ENCODE measurements at places on chromosomes 11 and 22. TPM values are rescaled to one million over a fixed set of nuclear protein-coding genes. Genes with fewer than 3 reads are reported as not detected.
A peak's percentile ranks its signal among the peaks of the same experiment; 100 is the strongest.

ACTN3 gene
- total RNA-seq: 0.12 TPM

NAALAD2 gene
- total RNA-seq: 5.3 TPM

DNA sequence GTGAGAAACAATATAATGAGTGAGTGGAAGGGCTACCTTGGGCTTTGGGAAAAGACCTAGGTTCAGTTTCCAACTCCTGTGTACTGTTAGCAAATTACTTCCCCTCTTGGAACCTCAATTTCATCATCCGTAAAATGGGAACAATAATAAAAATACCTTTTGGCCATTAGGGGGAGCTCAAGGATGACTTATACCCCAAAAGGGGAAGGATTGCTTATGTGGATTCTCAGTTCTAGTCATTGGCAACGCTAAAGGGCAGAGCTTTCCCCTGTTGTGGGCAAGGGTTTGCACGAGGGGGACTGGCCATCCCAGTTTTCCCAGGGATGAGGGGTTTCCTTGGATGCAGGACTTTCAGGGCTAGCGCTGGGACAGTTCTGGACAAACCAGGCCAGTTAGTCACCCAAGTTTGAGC lies 3.1 kb upstream of the COMMD9 start:
- no peaks in the 10 kb centered on the region for H3K36me3 ChIP-seq
- no peak for DNase-seq
- H3K27ac ChIP-seq: no peak overlapping the region
- H3K4me1 ChIP-seq: peaks cover 3% of the 10 kb centered on the region
- no peaks in the 10 kb centered on the region for H3K27me3 ChIP-seq

DNA sequence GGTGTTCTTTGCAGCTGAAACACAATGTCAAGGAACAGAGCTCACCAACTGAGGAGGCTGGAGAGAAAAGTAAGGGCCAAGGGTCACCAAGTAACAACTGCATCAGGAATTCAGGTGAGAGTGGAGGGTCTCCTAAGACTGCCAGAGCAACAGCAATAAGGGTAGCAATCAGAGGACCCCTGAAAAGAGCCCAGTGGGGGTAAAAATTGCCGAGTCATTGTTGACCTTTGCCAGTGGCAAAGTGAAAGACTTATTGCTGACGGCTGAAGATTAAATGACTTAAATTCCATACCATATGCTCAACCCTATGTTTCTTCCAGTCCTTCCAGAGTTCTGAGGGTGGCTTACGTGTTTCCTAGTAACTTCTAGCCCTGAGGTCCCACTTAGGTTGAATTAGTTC lies 51.9 kb upstream of the ARHGAP42 start:
- H3K27me3 ChIP-seq: no peaks in the 10 kb centered on the region
- no peak overlapping the region for H3K27ac ChIP-seq
- no peak overlapping the region for H3K4me3 ChIP-seq

DNA sequence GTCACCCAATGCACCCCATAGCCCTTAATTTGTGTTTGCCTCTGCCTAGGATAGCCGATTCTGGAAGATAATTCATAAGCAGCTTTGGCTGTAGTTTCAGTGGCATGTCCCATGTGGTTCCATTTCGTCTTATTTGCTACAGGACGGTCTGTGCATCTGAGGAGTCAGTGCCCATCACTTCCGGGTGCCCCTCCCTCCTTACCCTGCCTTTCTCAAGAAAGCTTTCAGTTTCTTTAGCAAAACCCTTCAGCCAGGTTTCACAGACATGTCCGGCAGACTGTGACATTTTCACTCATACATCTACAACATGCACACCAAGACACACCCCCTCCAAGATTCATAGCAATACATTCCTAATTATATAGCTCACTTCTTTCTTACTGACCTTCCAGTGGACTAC lies 14.3 kb downstream of the TP53AIP1 start:
- DNase-seq: no peak
- no peaks in the 10 kb centered on the region for H3K27me3 ChIP-seq
- no peak overlapping the region for H3K4me3 ChIP-seq
- H3K36me3 ChIP-seq: no peaks in the 10 kb centered on the region

DNA sequence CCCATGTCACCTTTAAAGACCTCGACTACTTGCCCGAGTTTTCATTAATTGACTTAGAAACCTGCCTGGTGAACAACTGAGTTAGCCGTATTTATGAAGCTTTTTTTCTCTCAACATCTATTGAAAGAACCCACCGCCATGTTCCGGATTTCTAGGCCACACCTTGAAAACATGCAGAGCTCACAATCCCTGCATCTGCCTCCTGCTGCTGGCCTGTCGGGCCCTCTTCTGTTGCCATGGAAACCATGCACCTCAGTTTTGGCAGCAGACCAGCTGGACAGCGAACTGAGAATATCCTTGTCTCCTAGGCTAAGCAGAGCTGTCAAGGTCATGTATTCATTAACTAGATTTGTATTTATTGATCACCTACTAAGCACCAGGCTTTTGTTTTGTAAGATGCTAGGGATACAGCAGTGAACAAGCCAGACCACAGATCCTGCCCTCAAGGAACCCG lies 4.3 kb upstream of the PATZ1 start:
- H3K36me3 ChIP-seq: no peaks in the 10 kb centered on the region
- H3K27me3 ChIP-seq: no peaks in the 10 kb centered on the region
- H3K4me3 ChIP-seq: no peak overlapping the region
- DNase-seq: no peak
- no peaks in the 10 kb centered on the region for H3K4me1 ChIP-seq
- H3K27ac ChIP-seq: no peak overlapping the region

DNA sequence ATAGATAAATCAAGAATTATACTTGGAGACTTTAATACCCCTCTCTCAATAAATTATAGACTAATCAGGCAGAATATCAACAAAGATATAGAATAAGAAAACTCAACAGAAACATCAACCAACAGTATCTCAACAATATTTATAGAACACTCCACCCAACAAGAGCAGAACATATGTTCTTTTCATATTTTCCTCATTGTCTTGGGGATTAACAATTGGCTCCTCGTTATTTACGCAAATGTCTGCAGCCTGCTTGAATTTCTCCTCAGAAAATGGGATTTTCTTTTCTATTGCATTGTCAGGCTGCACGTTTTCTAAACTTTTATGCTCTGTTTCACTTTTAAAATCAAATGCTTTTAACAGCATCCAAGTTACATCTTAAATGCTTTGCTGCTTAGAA lies 37.0 kb upstream of the FBLN1 start:
- H3K4me1 ChIP-seq: peaks cover 2% of the 10 kb centered on the region
- H3K27me3 ChIP-seq: no peaks in the 10 kb centered on the region
- no peak overlapping the region for H3K4me3 ChIP-seq
- no peaks in the 10 kb centered on the region for H3K36me3 ChIP-seq

DNA sequence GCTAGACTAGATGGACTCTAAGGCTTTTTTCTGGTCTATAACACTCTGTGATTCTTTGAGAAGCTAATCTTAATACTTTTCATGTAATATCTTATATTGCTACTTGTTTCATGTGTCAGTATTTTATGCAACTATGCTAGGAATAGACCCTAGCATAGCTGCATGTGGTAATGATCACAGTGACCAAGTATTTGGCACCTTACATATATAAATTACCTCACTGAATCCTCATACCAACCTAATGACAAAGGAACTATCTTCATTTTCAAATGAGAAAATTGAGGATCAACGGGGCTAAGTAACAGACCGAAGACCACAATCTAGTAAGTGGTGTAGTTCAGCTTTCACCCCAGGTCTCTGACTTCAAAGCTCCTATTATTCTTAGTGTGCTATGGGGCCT lies 327.3 kb upstream of the PITPNB start:
- H3K4me1 ChIP-seq: peaks cover 8% of the 10 kb centered on the region
- H3K27me3 ChIP-seq: no peaks in the 10 kb centered on the region
- H3K4me3 ChIP-seq: no peak overlapping the region
- no peak overlapping the region for H3K27ac ChIP-seq
- H3K36me3 ChIP-seq: no peaks in the 10 kb centered on the region

GRCh38 chr22:22576244-22576988 lies 17.4 kb upstream of the PRAME start:
- no peaks in the 10 kb centered on the region for H3K4me1 ChIP-seq
- no peaks in the 10 kb centered on the region for H3K36me3 ChIP-seq
- H3K4me3 ChIP-seq: no peak overlapping the region

DNA sequence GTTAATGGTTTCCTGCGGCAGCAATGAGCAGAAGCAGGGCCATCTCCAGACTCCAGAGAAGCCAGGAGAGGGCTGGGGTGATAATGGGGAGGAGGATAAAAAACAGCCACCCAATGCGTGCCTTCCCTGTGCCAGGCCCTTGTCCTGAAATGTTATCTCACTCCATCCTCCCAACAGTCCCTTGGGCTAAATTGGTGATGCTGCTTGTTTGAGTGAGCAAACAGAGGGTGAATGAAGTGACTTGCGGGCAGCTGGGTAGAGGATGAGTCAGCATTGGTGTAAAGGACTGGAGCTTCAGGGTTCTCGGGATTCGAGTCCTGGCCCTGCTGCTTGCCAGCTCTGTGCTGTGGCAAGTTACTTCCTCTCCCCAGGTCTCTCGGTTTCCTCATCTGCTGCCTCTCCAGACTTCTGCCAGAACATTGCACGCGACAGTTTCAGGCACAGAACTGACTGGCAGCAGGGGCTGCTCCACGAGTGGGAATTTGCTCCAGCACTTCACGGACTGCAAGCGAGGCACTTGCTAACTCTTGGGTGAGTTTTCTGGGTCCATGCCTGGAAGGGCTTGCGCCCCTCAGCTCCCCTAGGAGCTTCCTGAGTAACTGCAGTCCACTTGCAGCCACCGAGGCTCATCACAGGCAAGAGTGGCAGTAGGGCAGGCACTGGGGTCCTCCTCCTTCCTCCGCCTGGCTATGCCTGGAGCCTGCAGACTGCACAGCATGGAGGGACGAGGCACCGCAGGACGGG lies at the start of gene P2RY6:
P2RY6 (plus strand) TSS at position 403 of the 744 bp plus-strand sequence. CDS start 24,181 bp downstream, outside the sequence.
- H3K4me3 ChIP-seq: no peak within 1 kb of the TSS
- no peaks in the 10 kb centered on the region for H3K36me3 ChIP-seq
- no peaks in the 10 kb centered on the region for H3K4me1 ChIP-seq
- no peak for DNase-seq

DNA sequence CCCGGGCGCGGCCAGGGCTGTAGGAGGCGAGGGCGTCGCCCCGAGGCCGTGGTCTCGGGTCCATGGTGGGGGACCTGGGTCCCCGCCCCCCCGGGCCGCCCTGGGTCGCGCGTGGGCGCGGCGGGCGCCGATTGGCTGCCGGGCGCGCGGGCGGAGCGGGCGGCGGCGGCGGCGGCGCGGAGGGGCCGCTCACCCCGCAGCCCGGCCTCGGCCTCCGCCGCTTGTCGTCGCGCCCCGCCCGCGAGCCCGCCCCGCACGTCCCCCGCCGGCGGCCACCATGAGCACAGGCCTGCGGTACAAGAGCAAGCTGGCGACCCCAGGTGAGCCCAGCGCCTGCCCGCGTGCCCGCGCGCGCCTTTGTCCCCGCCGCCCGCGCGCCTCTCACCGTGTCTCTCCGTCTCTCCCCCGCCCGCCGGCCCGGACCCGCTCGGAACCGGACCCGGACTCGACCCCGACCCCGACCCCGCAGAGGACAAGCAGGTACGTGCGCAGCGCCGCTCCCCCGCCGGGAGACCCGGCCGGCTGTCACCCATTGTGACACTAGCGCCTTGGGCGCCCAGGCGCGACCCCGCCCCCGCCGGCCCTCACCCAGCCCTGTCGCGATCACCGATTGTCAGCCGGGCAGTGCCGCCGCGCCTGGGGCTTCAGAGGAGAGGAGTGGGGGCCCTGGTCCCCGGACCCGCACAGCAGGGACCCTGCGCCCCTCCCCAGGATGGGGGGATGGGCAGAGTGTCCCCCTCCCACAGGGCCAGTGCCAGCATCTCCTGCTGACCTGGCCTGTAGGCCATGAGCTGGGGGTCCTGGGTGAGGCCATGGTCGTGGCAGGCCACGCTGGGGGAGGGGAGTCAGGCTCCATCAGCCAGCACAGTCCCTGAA lies at the start of gene SEPTIN5:
SEPTIN5 (plus strand) TSS at position 192 of the 876 bp plus-strand sequence; CDS start at position 278, 86 bp downstream.
- H3K27me3 ChIP-seq: no peaks in the 10 kb centered on the region
- H3K4me3 ChIP-seq: peak within 1 kb of the TSS; percentile 57
- no peak within 1 kb of the TSS for H3K27ac ChIP-seq
- peaks cover 13% of the 10 kb centered on the region for H3K4me1 ChIP-seq

DNA sequence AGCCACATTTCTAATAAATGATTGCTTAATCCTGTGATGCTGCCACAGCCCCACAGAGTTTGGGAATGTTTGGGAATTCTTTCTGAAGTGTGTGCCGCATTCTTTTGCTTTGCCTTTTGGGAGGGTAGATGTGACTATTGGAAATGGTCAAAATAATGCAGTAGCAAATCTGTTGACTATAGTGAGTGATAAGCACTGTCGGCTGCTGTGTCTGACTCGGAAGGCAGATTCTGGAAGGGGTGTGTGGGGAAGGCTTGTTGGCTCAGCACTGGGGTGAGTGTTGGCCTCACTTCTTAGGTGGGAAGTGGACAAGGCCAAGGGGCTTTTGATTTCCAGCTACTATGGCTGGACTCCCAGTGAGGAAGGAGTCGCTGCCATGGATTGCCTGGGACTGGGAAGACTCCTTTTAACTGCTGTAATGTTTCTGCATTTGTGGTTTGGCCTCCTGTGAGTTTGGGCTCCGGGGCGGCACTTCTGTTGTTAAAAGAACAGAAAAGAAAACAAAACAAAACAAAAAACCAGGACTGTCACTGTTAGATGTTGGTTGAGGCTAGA lies 20.1 kb downstream of the ZBTB16 start:
- DNase-seq: peak; percentile 69
- peaks cover 52% of the 10 kb centered on the region for H3K4me1 ChIP-seq
- H3K27ac ChIP-seq: peak overlapping the region; percentile 75
- no peaks in the 10 kb centered on the region for H3K27me3 ChIP-seq
- H3K36me3 ChIP-seq: no peaks in the 10 kb centered on the region

DNA sequence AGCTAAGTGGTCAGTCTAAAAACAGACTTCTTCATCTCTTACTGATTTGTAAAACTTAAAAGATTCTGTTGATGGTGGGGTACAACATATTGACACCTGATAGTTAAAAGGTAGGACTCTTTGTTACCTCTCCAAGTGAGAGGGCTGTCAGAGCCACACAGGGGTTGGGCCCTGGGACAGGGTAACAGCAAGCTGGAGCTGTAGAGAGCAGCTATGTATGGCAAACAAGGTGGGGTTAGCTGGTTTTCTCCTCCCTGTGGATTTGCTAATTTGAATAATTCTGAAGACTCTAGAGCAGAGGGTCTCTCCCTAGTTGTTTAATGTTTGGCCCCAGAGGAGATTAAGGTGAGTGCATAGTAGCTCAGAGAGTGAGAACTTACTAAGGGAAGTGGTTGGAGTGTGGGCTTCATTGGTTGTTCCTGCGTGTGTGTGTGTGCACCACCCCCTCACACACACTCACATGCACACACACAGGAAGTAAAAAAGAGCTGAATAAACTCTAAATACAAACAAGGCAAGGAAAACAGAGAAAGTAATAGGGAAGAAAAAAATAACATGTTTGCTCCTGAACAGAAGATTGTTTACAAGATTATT lies 9.2 kb upstream of the GAS2 start:
- DNase-seq: no peak
- no peak overlapping the region for H3K27ac ChIP-seq
- H3K27me3 ChIP-seq: no peaks in the 10 kb centered on the region
- H3K4me3 ChIP-seq: no peak overlapping the region
- no peaks in the 10 kb centered on the region for H3K4me1 ChIP-seq

All from ovary (tissue), 10 donors.